ENCODE measurements at places on chromosomes 16 and 17.

DNA sequence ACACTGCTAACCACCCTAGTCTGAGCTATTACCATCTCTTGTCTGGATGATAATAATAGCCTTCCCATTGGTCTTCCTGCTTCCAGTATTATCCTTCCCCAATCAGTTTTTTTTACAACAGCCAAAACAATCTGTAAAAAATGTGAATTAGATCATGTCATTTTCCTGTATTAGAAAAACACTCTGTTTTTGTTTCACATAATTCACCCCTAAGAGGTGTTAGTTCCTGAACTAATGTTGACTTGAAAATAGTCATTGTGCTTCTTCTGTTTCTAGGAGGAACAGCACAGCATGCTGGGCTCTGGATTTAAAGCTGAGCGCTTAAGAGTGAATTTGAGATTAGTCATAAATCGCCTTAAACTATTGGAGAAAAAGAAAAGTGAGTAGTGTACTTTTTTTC, 20.0 kb downstream of the IST1 start:
- DNase-seq: no peak

DNA sequence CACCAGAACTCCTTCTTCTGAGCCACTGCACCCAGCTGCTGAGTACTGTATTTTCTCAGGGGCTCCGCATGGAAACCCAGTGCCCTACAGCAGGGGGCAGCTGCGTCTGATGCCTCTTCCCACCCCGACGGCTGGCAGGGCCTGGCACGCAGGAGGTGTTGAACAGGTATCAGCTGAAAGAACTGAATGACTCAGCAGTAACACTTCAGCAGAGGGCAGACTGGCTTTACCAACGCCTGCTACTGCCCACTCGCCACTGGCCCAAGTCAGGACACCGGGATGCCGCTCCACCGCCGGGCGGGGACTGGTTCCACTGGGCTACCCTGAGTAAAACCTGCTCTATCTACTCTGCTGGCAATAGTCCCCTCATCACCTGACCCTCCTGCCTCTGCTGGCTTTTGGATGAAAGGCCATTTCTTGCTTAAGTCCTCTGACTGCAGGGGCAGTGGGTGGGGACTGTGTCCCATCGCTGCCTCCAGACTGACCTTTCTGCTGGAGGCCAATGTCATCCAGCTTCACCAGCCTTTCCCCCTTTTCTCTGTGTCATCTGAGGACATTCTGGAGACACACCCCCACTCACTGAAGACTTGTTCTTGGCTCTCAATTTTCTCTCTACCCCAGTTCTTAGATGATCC, 100.4 kb upstream of the FA2H start:
- no peak for DNase-seq

DNA sequence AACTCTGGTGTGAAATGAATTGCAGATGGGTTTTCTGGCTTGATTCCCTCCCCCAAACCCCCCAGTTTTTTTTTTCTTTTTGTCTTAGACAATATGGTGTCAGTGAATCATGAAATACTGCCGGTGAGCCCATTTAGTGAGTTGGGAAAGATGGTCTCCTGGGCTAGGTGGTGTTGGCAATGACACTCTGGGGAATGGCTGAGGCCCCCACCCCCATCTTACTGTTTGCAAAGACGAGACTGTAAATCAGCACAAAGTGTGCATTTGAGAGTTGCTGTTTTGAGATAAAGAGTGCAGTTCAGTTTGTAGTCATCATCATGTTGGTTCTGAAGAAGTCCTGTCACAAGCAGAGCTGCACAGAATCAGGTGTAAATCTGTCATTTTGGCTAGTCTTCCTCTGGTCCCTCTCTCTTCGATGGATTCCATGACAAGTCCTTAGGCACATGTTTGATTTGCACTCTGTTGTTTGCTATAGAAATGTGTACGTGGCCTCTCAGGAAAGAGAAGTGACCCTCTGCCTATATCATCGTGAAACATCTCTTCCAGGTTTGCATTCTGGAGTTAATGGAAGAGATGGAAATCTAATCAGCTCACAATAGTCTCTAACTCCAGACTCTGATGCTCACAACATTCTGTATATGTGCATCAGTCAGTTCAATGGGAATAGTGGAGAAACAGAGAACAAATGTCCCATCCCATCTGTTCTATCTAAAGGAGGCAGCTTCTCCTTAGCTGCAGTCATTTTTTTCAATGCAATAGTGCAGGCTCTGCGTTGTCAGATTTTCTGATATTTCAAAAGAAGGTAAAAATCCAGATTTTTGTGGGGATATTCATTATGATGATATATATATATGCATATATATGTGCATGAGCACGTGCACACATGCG, 34.6 kb downstream of the RBFOX1 start:
- no peak for DNase-seq

GRCh38 chr16:73616166-73616753, 568.3 kb upstream of the ZFHX3 start:
- no peak for DNase-seq

- DNase-seq: peak; percentile 48
These were observed 5.8 kb upstream of the RSL1D1 start for GRCh38 chr16:11857161-11857560.

- DNase-seq: peak; percentile 66
These were observed 4.0 kb upstream of the IL17C start for GRCh38 chr16:88634141-88634993.

GRCh38 chr16:53843084-53843483, 139.1 kb downstream of the FTO start:
- no peak for DNase-seq

- DNase-seq: peak; percentile 53
These were observed 64.6 kb downstream of the CYTH1 start for GRCh38 chr17:78717431-78717980.

GRCh38 chr17:67481808-67482207, 104.7 kb downstream of the PITPNC1 start:
- peak; percentile 72 for DNase-seq

- no peak for DNase-seq
These were observed 2.2 kb downstream of the ALDOC start for GRCh38 chr17:28574526-28574925.

- DNase-seq: peak; percentile 40
These were observed 6.2 kb downstream of the DNAJC7 start for GRCh38 chr17:42010898-42011516.

GRCh38 chr17:7178973-7179316, 225 bp downstream of the ASGR1 start:
- no peak for DNase-seq

GRCh38 chr16:566475-567372, at the start of gene NHLRC4:
TSS of gene NHLRC4 (plus strand) at chr16:567005. CDS start at chr16:568048, 1,043 bp downstream.
- peak; percentile 61 for DNase-seq

DNA sequence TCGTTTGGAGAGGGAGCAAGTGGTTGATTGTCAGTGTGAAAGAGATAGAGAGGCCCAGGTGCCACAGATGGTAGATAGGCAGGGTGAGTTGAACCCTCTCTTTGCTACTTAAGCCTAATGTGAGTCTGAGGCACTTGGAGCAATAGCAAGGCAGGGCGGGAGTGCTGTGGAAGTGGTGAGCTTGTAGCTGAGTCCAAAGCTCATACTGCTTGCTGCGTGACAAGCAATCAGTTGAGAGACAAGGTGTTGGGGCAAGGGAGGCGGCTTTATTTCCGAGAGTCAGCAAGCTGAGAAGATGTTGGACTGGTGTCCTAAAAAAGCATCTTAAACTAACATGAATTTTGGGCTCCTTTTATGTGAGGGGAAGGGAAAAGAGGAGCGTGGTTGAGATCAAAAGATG, 112.9 kb upstream of the ZKSCAN2 start:
- DNase-seq: no peak
